Dermis microvascular lymphatic vessel endothelial cell (primary cell): ENCODE measurements at places on chromosomes 5 and 9.

GRCh38 chr9:122364783-122365150, 6.1 kb upstream of the PTGS1 start:
- no peak for DNase-seq

DNA sequence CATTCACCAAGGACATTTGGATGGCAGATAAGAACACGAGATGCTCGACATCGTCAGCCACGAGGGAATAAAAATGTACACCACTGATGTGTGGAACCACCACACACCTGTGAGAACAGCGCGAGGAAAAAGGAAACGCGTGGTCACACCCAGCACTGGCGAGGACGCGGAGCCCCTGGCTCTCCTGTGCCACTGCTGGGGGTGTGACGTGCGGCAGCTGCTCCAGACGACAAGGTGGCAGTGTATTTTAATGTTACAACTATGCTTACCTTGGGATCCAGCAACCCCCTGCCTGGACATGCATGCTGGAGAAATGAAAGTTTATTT, 13.6 kb upstream of the CEP72 start:
- DNase-seq, result no peak

DNA sequence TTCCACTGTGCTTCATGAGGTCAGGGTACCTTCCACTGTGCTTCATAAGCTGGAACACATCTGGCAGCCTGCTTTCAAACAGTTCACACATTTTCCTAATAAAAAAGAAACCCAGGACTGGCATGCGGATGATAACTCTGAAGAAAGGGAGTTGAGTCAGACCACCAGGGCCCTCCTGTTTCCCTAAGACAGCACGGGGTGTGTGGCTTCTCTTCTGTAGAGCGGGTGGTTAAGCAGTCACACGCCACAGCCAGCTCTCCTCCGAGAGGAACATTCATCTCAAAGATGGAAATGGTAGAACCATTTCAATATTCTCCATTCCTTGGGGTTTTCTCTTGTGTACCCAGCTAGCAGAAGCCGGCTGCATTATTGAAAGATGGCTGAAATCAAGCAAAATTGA, 128.1 kb upstream of the LMX1B start:
- no peak for DNase-seq

DNA sequence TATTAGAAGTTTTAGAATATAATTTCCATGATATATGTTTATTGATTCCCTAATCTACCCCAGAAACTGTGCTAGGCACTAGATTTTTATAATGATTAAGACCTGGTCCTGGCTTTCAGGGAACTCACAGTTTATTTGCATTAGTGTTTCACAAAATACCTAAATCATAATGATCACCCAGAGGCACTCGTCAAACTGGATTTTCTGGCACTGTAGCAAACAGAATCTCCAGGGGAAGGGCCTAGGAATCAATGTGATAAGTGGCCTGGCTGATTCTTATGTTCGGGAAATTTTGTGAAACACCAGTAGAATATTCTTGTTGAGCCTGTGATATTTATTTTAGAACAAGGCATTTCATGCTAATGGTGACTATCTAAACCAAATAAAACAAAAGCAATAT, 37.4 kb upstream of the SRP19 start:
- no peak for DNase-seq

DNA sequence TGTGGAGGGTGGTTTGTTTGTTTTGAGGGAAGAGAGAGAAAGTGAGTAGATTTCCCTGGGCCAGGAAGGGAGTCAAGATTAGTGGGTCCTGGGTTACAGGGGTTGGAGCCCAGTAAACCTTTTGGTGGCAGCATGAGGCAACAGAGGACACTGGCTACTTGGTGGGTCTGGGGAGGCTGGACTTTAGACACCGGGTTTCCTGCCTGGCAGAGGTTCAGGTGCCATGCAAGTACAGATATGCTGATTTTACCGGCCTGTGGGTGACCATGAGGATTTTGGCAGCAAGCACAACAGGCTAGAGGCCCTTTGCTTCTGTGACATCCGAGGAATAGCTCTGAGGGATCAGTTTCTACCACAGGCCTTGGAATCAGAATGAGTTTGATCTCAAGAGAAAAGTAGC, 18.9 kb downstream of the MAST4 start:
- no peak for DNase-seq

- DNase-seq, result peak; percentile 85
Measured at GRCh38 chr5:172283862-172284610, 472 bp upstream of the UBTD2 start.

DNA sequence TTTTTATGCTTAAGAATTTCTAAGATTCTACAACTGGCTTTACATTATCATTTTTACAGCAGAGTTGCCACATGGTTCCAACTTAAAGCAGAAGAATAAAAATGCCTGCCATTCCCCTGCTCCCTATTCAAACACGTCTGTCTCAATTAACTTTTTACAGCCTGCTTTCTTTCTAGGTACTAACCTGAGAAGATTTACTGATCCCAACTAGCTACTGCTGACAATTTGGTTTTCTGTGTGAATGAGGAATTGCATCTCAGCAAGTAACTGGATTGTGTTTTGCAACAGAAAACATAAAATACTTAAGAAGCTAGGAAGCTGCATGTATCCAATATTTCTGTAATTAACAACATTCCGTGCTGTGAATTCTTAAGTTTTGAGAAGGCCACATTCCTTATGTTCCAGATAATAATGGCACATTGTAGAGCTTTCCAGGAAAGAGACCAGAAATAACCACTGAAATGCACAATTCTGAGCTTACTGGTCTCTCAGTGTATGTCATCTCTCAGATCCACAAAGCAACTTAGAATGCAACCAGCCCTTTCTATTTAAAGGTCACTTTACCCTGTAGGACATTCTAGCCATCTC, 306.8 kb upstream of the NMUR2 start:
- no peak for DNase-seq

GRCh38 chr9:106321394-106322180, 541.4 kb upstream of the ZNF462 start:
- no peak for DNase-seq

DNA sequence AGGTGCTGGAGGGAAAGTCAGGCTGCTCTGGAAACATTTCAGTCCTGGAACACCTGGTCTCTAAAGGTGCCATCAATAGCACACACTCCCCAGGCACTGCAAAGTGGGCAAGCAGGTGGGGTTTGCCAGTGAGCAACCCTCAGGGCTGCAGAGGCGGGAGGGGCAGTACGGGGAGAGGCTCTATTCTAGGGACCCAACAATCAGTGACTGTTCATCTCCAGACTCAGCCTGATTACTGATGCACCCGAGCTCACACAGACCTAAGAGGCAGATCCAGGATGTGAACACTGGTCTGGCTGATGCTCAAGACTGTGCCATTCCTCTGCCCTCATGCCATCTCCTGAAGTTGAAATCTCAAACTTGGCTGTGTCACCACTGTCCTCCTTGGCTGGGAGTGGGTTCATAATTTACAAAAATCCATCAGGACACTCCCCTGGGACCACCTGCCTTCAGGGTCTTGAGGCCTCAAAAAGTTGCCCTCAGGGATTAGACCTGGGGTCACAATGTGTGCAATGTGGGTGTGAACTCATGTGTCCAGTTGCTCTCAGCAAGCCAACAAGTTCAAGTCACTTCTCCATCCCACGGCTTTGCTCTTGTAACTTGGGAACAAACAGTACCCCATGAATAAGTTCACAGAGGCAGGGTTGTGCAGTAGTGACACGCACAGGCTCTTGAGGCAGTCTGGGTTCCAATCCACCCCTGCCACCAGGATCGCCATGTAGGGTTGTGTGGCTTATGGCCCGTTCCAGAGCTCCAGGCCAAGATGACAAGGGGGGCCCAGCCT, 19.9 kb upstream of the KCNMB1 start:
- DNase-seq, result no peak

GRCh38 chr9:115276621-115277020, 158.7 kb upstream of the TNC start:
- DNase-seq, result no peak

GRCh38 chr5:133385346-133385745, 227.0 kb downstream of the FSTL4 start:
- DNase-seq, result no peak

DNA sequence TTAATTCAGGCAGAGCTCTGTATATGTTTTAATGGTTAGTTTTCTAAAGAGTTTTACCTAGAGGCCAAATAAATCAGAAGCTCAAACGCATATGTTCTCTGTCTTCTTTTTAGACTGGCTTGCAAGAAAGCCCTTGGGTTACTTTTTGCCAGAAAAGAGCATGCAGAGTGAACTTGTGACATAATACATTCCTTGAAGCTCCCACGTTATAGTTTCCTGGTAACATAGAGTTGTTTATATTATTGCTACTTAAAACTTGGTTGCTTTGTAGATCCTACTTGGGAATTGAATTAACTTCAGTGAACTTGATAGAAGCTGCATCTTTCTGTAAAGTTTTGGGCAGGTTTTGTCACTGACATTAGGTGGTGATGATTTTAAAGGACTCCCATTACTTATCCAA, 102.9 kb downstream of the C9orf152 start:
- DNase-seq, result peak; percentile 49

DNA sequence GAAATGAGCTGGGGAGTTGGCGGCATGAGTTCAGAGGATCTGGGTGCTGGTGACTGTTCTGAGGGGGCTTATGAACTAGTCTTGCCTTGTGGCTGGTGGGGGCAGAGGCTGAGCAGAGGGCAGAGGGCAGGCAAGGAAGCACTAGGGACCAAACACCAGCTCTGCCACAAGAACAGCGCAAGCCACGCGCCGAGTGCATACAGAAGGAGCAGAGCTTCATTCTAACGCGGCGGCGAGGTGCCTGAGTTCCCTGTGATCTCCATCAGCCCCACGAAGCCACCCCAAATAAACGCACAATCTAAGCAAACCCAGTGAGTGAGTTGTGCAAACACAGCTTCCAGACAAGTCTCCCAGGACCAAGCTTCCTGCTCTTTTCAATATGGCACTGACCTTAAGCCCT, 110.6 kb upstream of the ALDH1B1 start:
- DNase-seq, result no peak

- DNase-seq, result no peak
Measured at GRCh38 chr5:181160152-181160754, 12.9 kb downstream of the OR2V2 start.

- no peak for DNase-seq
Measured at GRCh38 chr5:4205398-4205797, 609.8 kb downstream of the IRX1 start.

DNA sequence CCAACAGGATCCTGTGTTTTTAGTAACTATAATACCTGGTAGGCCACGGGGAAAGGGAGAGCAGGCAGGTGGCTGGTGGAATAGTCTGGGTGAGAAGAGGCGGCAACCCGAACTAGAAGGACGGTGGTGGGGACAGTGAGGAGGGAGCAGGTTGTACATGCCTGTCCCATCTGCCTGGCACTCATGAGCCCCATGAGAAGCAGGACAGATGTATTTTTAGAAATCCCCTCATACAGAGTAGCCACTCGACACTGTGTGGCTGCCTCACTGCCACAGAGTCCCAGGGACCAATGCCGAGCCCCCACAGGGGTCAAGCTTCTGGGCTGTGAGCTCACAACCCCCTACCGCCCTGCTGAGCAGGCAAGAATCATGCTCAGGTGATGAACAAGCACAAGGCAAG, 136.6 kb downstream of the SEC61B start:
- DNase-seq, result no peak

GRCh38 chr5:126811515-126812198, 34.7 kb downstream of the LMNB1 start:
- peak; percentile 85 for DNase-seq

DNA sequence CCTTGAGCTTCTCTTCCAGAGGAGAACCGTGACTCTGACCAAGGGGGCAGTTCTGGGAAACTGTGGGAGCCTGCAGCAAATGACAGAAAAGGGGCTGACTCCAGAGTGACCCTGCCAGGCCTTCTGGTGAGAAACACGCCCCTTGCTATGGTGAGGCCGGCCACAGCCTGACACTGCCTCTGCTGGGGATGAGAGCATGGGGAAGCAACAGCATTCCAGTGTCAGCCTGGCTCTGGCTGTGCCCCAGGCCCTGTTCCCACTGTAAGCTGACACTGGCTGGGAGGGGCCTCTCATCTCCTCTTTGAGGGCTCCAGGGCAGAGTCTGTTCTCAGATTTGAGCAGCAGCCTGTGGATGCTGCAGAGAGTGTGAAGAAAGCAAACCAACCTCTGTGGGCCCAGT, 180.0 kb upstream of the IL12B start:
- DNase-seq, result no peak

GRCh38 chr5:31153521-31153920, 40.0 kb upstream of the CDH6 start:
- DNase-seq, result no peak

DNA sequence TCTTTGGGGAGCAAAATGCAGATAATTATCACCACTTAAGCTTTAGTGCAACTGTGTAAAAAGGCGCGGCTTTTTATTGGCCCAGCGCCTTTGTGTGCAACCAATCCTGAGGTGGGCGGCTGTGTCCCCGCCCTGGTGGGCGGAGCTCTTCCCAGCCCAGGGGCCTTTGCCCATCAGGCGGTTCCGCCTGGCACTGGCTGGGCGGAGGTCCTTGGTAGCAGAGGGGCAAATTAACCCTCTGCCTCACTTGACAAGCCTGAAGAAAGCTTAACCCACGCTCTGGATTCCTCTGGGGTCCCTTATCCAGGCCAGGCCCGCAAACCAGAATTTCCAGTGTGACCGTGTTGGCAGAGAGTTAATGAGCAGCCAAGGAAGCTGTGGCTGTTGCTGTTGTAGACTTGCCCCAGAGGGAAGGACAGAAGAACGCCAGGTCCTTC, 12.8 kb upstream of the NIPAL4 start:
- no peak for DNase-seq

DNA sequence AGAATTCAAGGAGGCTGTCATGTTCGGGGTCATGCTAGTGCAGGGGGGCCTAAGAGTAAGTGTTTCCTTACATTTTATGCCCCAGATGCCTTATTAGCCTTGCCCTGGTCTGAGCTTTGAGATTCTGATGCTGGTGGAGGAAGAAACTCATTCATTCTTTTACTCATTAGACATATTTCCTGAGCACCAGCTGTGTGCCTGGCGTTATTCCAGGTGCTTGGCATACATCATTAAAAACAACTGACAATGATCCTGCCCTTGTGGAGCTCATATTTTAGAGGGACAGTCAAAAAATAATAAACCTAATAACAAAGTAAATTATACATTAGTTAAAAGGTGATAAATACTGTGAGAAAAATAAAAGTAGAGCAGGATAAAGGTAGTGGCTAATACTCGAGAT, 138.9 kb upstream of the SGCD start:
- DNase-seq, result no peak

DNA sequence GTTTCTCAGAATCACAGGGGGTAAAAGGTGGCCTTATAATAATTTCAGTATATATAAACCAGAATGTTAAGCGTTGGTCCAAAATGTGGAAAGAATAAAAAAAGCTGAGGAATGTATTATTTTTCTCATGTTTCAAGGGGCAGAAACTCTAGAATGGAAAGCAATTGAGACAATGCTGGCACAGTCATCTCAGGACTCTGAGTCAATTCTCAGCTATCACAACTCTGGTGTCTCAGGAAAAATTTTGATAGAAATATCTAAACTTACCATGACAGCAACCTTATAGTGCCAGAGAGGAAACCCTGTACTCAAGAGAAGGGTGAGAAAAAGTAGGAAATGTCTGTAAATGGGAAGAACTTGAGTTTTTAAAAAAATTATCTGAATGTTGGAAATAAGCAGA, 1189.4 kb upstream of the NUDT12 start:
- DNase-seq, result no peak
